Stimulated activated CD4-positive, alpha-beta T cell treated with anti-CD3 and anti-CD28 coated beads, Interleukin-1b, Interleukin-23, amount 100 ng/mL, for 1 hour (primary cell): ENCODE measurements at places on chromosomes 16 and 17.

GRCh38 chr16:89700649-89701424 is 668 bp downstream of the SPATA2L start:
- no peak for DNase-seq

GRCh38 chr16:19382084-19382801 is 35.4 kb upstream of the TMC5 start:
- DNase-seq: no peak

DNA sequence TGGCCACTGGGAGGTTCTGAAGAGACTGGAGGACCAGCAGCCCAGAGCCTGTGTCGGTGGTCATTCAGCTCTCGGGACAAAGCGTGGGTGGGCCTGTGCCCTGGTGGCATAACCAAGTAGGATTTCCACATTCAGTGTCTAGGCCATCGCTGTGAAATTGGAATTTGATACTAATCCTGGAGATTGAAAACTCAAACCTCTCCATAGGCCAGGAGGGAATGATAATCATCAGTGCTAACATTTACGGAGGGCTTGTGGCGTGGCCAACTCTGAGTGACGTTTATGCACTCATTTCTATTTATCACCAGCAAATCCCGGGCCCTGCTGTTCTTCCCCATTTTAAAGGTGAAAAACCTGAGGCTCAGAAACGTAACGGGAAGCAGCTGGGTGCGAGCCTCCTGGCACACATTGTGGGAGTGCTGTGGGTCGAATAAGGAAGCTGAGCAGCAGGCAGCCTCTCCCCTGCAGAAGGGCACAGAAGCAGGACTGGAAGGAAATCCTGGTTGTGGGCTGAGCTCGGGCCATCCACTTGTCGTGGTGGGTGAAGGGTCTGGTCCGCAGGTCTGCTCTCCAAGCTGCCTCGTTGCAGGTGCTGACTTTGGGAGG is 33.1 kb downstream of the RAI1 start:
- DNase-seq: no peak

GRCh38 chr16:46607529-46607928 is 13.7 kb downstream of the SHCBP1 start:
- no peak for DNase-seq

GRCh38 chr16:79593074-79593531 is 7.4 kb downstream of the MAF start:
- DNase-seq: no peak

- no peak for DNase-seq
These were observed 394.9 kb upstream of the SALL1 start for GRCh38 chr16:51545951-51546350.

DNA sequence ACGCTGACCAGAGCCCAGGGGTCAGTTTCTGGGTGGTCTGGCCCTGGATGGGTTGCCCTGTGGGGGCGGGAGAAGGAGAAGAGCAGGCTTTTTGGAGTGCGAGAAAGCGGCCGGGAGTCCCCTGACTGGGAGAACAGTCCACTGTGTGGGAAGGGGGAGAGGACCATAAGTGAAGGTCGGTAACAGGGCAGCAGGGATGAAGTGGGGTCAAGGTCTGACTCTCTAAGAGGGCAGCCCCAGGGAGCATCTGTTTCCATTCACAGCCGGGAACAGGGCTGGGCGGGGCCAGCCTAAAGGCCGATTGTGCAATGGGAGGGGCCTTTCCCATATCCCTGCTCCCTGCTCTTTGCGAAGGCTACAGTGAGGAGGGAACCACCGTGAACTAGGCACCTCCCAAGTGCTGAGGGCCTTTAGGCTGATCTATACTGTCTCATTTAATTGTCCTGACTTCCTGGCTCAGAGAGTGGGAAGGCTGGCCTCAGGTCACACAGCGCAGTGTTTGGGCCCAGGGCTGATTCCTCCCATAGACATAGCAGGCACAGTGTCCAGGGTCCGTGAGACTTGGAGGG is 10.4 kb upstream of the WFDC1 start:
- no peak for DNase-seq

GRCh38 chr16:12896562-12896961 is 4.8 kb upstream of the SHISA9 start:
- DNase-seq: no peak

GRCh38 chr16:69233124-69233523 is 46.2 kb downstream of the SNTB2 start:
- DNase-seq: no peak

GRCh38 chr16:67822511-67822910 is 15.8 kb downstream of the TSNAXIP1 start:
- no peak for DNase-seq
